ENCODE measurements at places on chromosomes 3 and 15. TPM values are rescaled to one million over a fixed set of nuclear protein-coding genes. Genes with fewer than 3 reads are reported as not detected.

The VPS39 gene
- total RNA-seq = 85.2 TPM

The PLD1 gene
- 35.6 TPM for total RNA-seq

The ZNF860 gene
- 2.0 TPM for total RNA-seq

The POPDC2 gene
- 3.4 TPM for total RNA-seq

The GPR171 gene
- 5.4 TPM for total RNA-seq

The KCNH8 gene
- 2.0 TPM for total RNA-seq

The CTXND1 gene
- total RNA-seq = 0.49 TPM

The MESP2 gene
- total RNA-seq = not detected

The MKRN2OS gene
- total RNA-seq = not detected

The A4GNT gene
- not detected for total RNA-seq

The POTEB gene
- total RNA-seq = not detected

The ITPR1 gene
- total RNA-seq = 108 TPM

The IP6K2 gene
- total RNA-seq = 119 TPM

The IQCF5 gene
- total RNA-seq = not detected

The PTX3 gene
- 29.2 TPM for total RNA-seq

The NAALADL2 gene
- 12.5 TPM for total RNA-seq
